Activated CD8-positive, alpha-beta T cell treated with anti-CD3 and anti-CD28 coated beads, Interleukin-2, amount 10 ng/mL, durations not matched to agents 7 days and 5 days (primary cell): ENCODE measurements at places on chromosomes 3 and 15. TPM values are rescaled to one million over a fixed set of nuclear protein-coding genes. Genes with fewer than 3 reads are reported as not detected.

CCR1 gene
- 41.5 TPM for total RNA-seq

AHSG gene
- total RNA-seq, result not detected

COL7A1 gene
- total RNA-seq, result 1.6 TPM

IL16 gene
- total RNA-seq, result 240 TPM

PAQR5 gene
- total RNA-seq, result not detected

- no peak for DNase-seq
Observed at GRCh38 chr15:57872281-57873030, 165.9 kb downstream of the POLR2M start.

- no peak for DNase-seq
Observed at GRCh38 chr3:41188306-41188705, 11.0 kb upstream of the CTNNB1 start.

DNA sequence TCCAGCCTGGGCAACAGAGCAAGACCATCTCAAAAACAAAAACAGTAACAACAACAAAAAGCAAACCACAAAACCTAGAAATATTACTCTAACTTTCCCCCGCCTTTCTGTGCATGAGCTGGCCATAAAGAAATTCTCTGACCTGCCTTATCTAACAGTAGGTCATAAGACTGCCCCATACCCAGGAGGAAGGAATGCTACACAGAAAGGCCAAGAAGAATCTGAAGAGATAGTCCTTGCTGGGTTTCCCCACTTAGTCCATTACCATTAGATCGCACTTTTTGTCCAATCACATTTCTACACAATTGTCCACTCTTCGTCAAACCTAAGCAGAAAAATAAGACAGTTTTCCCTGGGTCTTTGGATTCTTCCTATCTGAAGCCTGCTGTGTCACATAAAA lies 23.5 kb downstream of the CIAO2A start:
- no peak for DNase-seq

DNA sequence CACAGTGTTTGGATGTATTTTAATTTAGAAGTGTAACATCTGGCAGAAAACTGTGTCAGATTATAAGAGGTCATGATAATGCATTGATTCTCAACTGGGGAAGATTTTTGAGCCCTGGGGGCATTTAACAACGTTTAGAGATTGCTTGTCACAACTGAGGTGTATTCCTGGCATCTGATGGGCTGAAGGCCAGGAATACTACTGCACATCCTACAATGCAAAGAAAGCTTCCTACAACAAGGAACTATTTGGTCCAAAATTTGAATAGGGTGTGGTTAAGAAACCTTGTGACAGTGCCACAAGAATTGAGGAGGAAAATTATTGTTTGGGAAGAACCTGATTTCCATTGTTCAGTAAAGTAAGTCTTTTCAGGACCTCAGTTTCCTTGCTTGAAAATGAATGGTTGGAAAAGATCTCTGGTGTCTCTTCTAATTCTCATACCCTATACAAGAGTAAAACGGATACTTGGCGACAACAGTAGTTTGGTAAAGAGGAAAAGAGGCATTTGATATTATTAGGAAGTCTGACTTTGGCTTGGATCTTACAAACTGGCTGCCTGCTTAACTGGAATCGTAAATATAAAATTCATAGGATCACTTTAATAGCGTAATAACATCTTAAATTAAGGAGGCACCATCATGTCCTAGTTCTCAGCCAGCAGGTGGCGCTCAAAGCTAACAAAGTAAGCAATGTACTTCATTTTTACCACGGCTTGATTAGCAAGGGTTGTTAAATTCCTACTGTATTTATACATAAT lies 4.3 kb downstream of the DAZL start:
- DNase-seq, result peak; percentile 87

DNA sequence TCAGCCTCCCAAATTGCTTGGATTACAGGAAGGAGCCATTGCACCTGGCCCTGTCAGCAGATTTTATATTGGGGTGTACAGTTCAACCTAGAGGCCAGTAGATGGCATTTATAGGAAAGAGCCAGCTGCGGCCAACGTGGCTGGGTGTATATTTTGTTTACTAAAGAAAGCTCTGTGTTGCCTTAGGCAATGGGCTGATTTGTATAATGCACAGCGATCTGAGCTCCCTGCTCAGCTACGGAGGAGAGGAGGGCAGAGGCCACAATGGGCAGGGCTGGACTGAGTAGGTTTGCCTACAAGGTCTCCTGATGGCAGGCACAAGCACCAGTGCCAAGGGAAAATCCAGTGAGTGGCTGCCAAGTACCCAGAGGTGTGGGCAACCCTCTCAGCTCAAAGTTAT lies 282.4 kb downstream of the ARPP21 start:
- DNase-seq, result no peak

DNA sequence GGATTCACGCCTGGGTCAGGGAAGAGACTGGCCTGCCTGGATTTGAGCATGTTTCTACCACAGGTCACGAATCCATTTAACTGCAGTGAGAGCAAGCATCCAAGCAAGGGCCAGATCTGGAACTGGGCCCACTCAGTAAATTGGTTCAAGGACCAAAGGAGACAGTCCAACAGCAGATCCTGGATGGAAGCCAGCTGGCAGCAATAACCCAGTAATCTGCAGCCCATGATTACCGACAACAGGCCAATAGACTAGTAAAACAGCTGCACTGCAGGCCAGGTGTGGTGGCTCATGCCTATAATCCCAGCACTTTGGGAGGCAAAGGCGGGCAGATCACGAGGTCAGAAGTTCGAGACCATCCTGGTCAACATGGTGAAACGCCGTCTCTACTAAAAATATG lies 11.8 kb downstream of the SAMD7 start:
- DNase-seq, result no peak

GRCh38 chr3:60841355-60841754 lies 409.9 kb downstream of the FHIT start:
- DNase-seq, result no peak

- DNase-seq, result no peak
Observed at GRCh38 chr3:102450976-102451375, 16.2 kb downstream of the ZPLD1 start.

DNA sequence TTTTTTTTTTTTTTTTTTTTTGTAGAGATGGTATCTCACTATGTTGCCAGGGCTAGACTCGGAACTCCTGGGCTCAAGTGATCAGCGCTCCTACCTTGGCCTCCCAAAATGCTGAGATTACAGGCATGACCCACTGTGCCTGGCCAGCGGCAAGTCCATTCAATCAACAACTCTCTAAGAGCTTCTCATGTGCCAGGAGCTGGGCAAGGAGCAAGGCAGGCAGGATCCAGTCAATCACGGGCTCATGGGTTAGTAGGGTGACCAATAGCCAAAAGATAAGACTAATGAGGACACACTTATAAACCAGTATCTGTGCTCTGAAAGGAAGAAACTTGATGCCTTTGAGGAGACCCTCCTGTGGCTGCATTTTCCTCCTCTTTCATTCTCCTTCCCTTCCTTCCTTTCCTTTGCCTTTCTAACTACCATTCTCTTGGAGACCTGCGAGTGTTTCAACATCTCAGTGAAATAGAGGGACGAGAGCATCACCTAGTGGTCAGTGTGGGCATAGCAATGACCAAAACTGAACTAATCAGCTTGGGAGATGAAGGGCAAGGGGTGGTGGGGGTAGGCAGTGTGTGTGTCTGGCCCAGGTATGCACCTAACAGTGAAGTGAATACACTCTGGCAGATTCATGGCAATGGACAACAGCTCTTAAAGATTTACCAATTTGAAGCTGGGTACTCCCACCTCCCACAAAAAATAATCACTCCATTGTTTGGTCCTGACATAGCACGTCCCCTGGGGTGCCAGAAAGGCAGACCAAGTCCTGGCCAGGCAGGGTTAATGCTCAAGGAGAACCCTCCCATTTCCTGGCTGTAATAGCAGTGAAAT lies 6.3 kb downstream of the RPP25 start:
- peak; percentile 85 for DNase-seq
